ENCODE measurements at places on chromosomes 12 and 14.

GRCh38 chr14:99682809-99683618 is 1.1 kb upstream of the CYP46A1 start:
- peak; percentile 80 for DNase-seq

GRCh38 chr12:19002216-19002615 is 127.3 kb upstream of the PLEKHA5 start:
- no peak for DNase-seq

- DNase-seq: no peak
Observed at GRCh38 chr12:47900131-47901062, 4.4 kb downstream of the VDR start.

GRCh38 chr12:78977304-78977867 is 112.8 kb downstream of the SYT1 start:
- no peak for DNase-seq

- DNase-seq: no peak
Observed at GRCh38 chr14:92993302-92993701, 70.4 kb downstream of the CHGA start.

DNA sequence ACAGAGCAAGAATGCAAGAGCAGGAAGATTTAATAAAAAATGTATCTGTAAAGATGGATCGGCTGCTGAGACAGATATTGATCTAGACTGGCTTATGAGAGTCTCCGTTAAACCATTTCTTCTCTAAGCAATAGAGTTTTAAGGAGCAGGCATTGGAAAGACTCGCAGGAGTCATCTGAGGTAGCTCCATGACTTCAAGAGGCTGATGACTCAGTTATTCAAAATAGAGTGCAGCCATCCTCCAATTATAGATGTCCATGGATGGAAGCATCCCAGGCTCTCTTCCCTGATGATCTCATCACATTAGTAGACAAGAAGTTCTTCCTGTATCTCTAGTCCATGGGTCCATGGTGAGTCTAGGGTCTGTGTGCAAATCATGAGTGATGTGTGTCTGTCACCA is 638.3 kb upstream of the TMEM132C start:
- peak; percentile 88 for DNase-seq

GRCh38 chr14:53796734-53797133 is 159.9 kb downstream of the BMP4 start:
- no peak for DNase-seq

DNA sequence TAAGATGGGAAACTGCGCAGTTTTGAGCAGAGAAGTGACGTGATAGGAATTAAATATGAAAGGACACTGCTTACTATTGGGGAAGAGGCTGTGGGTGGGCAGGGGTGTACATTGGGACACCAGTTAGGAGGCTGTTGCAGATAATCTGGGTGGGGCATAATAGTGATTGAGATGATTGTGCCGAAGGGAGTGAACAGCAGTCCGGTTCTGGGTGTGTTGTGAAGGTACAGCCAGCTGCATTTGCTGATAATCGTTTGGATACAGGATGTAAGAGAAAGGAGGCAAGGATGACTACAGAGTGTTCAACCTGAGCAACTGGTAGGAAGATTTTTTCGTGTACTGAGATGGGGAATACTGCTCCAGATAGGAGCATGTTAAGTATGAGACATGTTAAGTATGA is 205.2 kb upstream of the NEDD1 start:
- no peak for DNase-seq

DNA sequence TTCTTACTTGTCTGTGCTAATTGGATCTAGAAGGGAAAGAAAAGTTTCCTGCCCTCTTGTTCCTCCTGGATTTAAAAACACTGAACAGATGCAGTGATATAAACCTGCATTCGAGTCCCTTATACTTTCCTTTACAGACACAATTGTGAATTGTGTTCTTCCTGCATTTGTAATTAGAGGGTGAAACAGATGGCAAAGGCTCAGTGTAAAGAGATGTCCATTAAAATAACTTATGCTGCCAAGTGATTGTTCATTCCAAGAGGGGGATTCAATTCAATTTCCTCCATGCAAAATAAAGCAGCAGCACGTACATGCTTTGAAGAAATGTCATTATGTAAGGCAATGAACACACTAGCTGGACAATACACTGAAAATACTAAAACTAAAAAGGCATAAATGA is 248.3 kb upstream of the LRIG3 start:
- DNase-seq: no peak

GRCh38 chr12:31363416-31363809 is 37.5 kb upstream of the SINHCAF start:
- no peak for DNase-seq

DNA sequence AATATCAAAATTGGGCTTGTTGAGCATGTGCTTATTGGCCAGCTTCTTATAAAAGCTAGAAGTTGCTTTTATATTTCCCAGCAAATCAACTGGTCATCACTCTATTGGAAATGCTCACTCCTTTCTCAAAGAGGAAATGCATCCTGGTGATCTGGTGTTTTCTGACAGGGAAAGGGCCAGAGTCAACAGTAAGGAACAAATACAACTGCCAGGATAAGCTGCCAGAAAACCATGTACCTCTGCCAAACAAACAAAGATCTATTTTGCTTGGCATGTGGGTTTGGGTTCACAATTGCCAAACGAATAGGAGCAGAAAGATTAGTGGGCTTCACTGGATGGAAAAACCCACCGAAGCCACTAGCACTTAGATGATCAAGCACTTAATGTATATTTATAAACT is 126.9 kb upstream of the PDZRN4 start:
- no peak for DNase-seq

DNA sequence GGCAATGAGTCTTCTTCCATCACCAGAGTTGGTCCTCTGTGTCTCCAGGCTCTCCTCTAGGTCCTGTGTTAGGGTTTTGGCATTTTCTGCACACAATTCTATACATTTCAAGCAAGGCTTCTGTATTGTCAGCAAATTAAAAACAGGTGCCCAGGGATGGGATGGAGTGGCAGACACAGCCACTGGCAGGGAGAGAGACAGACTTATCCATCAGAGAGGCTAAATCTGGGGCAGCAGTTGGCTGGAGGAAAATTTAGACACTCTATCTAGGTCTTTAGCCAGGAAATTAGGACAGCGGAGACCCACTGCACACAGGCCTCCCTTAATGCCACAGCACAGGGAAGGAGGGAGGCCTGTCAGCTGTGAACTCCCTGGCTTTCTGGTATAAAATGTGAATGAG is 20.2 kb downstream of the PLEKHD1 start:
- no peak for DNase-seq

GRCh38 chr14:67928375-67928774 is 108.8 kb downstream of the RAD51B start:
- DNase-seq: no peak

DNA sequence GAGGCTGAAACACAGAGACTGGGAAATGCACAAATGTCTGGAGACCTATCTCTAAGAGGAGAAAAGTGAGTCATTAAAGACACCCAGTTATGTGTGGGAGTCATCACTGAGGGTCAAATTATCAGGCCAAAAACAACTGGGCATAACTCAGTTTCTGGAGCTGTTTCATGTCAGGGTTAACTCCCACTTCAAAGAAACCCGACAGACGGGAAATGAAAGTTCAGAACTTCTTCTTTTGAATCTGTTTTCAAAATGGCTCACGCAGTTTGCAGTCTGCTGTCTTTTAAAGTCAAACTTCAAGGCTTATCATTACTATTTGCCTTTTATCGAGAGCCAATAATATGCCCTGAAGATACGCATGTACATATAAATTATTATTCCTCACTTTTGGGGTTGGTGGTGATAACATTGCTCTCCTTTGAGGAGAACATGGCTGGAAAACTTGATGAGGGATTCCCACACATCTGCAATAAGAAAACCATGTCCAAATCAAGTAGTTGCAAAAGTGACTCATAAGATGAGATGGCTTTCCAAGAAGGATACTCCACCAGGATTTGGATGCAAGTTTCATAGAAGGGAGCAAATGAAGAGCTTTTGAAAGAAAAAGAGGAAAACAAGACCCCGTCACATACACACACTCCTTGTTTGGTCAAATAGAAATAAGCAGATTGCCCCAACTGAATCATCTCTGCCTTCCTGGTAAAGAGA is 341.4 kb downstream of the ADAMTS20 start:
- DNase-seq: peak; percentile 18

GRCh38 chr12:101042211-101042610 is 167.8 kb downstream of the SLC5A8 start:
- DNase-seq: no peak

- DNase-seq: no peak
Observed at GRCh38 chr14:71220462-71220861, 313.2 kb downstream of the PCNX1 start.

DNA sequence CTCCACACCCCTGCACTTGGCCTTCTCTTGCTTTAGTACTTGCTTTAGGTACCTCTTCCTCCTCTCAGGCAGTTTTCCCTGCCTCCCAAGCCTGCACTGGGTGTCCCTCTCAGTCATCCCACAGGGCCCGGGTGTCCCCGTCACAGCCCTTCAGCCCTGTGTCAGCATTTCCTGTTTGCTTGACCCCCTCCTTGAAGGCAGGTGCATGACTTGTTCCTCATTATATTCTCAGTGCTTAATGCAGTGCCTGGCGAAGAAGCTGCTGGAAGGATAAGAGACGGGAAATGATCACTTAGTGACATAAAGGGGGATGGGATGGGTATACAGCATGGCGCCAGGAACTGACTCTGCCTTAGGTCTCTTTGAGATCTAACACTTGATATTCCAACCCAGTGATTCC is 61.5 kb downstream of the IQSEC3 start:
- DNase-seq: no peak

DNA sequence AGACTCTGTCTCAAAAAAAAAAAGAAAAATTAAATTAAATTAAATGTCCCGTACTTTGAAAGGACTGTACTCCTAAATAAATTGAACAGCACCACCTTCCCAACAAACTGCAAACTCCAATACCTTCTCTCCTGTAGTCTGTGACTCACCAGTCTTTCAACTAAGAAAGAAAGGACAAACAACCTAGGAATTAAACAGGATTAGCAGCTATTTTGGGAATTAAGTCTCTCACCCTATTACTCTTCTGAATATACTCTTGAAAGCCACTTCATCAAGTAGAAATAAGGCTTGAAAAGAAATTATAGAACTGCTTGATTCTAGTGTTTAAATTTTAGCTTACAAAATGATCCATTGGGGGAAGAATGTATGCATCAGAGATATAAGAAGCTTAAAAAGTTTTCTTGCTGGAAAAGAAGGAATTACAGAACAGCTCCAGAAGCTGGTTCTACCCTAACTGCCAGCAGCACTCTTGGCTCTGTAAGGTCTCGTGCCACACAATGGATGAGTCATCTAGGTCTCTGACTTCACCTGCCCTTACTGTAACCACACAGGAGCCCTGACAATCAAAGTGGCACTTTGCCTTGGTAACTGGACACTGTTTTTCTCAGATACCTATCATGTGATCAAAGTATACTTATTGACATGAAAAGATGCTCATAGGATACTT is 57.0 kb upstream of the CERS5 start:
- DNase-seq: no peak

DNA sequence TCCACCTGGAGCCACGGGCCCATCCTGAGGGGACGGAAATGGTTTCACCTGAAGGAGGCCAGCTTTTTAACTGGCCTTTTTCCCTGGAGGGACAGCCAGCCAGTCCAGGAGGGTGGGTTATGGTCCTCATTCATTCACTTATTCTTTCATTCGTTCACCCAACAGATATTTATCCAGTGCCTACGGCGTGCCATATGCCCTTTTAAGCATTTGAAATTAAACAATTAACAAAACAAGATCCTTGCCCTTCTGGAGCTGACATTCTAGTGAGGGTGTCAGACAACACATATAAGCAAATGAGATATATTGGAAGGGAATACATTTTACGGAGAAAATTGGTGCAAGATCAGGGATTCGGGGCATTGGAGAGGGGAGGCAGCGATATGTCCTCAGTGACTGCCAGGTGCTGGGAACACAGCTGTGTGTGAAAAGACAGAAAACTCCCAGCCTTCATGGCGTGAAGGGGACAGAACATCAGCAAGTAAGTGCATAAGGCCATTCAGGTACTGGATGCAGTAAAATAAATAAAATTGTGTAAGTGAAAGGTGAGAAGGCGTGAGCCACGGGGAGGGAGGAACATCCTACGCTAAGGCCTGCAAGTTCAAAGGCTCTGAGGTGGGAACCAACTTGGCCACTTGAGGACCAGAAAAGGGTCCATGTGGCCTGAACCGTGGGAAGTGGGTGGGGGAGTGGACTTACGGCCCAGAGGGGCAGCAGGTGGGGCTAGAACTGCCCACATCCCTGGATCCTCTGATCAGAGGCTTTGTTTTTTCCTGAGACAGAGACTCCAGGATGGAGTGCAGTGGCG is 684 bp upstream of the ABCB9 start:
- DNase-seq: no peak
